NB4 (cell line): ENCODE measurements at places on chromosomes 2 and 18.

- peak; percentile 59 for DNase-seq
Observed at GRCh38 chr2:216696751-216697560, 1.6 kb upstream of the IGFBP5 start.

DNA sequence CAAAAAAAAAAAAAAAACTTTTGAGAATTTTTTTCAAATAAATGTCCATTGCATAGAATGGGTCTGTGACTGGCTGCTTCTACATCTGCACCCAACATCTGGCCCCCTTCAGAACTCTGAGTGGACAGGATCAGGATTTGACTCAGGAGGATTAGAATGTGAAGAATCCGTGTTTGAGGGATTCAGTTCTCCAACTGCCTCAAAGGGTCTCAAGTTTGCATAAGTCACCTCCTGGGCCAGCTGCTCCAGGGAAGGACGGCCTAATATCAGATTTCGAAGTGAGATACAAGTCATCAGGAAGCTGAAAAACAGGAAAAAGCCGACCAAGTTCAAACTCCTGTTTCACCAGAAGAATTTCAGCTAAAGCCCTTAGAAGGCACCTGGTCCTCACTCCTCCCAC lies 10.9 kb downstream of the MAT2A start:
- no peak for DNase-seq

DNA sequence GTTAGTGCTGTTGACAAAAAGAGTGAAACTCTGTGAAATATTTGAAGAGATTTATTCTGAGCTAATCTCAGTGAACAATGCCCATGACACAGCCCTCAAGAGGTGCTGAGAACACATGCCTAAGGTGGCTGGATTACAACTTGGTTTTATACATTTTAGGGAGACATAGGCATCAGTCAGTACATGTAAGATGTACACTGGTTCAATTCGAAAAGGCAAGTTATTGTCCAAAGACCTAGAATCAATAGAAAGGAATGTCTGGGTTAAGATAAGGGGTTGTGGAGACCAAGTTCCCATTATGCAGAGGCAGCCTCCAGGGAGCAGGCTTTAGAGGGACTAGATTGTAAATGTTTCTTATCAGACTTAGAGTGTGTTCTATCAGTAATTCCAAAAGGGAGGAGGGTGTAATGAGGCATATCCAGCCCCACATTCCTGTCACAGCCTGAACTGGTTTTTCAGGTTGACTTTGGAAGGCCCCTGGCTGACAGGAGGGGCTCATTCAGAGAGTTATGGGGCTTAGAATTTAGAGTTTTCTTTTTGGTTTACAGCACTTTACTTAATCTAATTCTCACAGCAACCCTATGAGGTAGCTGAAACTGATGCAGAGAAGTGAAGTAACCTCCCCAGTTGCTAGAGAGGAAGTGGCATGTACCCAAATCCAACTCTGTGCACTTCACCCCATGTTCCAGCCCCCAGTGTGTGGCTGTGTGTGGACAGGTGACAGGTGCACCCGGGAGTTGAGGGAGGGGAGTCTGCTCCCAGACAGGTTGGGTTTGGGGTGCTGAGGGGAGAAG lies 28.3 kb upstream of the ASAP2 start:
- no peak for DNase-seq

DNA sequence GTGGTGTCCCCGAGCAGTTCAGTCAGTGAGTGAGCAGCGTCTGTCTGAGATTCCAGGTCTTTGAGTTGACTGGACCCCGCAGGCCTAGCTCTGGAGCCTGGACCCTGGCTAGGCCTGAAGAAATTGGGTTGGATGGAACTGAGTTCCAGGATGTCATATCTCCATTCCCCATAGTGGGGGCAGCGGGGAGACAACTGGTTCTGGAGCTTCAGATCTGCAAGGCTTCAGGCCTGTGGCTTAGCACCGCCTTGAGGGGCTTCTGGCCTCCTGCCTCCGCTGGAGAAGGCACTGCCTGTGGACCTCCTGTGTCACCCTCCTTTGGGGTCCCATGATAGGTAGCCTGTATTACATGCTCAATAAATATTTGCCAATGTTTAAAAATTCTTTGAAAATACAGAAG lies 288.4 kb upstream of the ID2 start:
- no peak for DNase-seq

DNA sequence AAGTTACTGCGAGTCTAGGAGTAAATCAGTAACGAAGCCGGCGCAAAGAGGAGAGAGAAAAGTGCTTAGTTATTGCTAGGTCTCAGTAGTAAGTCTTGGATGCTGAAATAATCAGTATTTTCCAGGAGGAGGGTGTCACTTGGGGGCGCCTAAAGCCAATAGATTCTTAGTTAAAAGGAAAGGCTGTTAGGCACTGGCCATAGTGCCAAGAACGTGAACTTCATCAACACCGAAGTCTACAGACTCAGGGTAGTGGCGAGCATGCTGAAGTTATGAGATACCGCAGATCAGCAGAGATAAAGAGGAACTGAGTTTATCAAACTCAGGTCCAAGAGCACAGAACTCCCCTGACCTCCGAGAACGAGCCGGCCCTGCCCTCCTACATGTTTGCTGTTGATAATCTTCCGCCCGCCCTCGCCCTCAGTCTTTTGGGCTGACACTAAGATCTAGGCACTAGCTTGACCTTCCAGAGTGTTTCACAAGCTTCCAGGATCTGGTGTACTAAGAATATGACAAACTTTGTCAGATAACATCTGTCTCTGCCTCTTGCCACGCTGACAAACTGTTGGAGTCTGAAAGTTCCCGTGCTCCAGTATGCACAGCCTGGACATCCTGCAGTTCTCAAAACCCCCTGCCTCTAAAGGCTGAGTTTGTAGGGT lies 49.2 kb downstream of the CYB5A start:
- peak; percentile 18 for DNase-seq
